Stimulated activated CD8-positive, alpha-beta memory T cell treated with anti-CD3 and anti-CD28 coated beads, Interleukin-7, amount 100 ng/mL, for 24 hours (primary cell): ENCODE measurements at places on chromosomes 1 and 21.
A peak's percentile ranks its signal among the peaks of the same experiment; 100 is the strongest.

GRCh38 chr1:193181985-193182384, 4.4 kb downstream of the B3GALT2 start:
- no peak for DNase-seq

- no peak for DNase-seq
Measured at GRCh38 chr21:39669976-39670661, 57.4 kb downstream of the B3GALT5 start.

GRCh38 chr1:9319789-9320519, 27.3 kb downstream of the SPSB1 start:
- no peak for DNase-seq

GRCh38 chr1:85615586-85616363, 35.2 kb downstream of the CCN1 start:
- DNase-seq = no peak

- peak; percentile 9 for DNase-seq
Measured at GRCh38 chr1:35030756-35031446, 844 bp downstream of the ZMYM6 start.

- no peak for DNase-seq
Measured at GRCh38 chr1:86701731-86702130, 2.6 kb upstream of the SH3GLB1 start.

- DNase-seq = no peak
Measured at GRCh38 chr1:178038372-178038771, 55.5 kb upstream of the RASAL2 start.

- no peak for DNase-seq
Measured at GRCh38 chr1:46606255-46606965, 2.3 kb upstream of the MKNK1 start.

GRCh38 chr1:230849451-230850224, 18.7 kb downstream of the C1orf198 start:
- no peak for DNase-seq

GRCh38 chr1:59453297-59453968, 156.5 kb downstream of the FGGY start:
- DNase-seq = no peak

DNA sequence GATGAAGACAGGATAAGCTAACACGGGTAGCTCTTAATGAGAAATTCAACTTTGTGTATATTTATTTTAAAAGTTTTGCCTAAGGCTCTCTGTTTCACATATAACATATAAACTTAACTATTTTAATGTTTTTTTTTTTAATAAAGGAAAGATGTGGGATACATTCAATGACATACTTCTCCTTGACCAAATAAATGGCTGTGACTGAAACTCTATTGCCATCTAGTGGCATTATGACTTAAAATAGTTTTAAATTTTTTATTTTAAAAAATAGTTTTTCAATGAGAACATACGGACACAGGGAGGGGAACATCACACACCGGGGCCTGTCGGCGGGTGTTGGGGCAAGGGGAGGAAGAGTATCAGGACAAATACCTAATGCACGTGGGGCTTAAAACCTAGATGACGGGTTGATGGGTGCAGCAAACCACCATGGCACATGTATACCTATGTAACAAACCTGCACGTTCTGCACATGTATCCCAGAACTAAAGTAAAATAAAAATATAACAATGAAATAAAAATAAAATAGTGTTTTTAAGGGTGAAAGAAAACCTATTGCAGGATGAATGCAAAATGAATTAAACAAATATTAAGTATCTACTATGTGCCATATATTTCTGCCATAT, 83.4 kb downstream of the LYST start:
- no peak for DNase-seq

- DNase-seq = no peak
Measured at GRCh38 chr1:183693521-183693920, 40.4 kb upstream of the APOBEC4 start.

DNA sequence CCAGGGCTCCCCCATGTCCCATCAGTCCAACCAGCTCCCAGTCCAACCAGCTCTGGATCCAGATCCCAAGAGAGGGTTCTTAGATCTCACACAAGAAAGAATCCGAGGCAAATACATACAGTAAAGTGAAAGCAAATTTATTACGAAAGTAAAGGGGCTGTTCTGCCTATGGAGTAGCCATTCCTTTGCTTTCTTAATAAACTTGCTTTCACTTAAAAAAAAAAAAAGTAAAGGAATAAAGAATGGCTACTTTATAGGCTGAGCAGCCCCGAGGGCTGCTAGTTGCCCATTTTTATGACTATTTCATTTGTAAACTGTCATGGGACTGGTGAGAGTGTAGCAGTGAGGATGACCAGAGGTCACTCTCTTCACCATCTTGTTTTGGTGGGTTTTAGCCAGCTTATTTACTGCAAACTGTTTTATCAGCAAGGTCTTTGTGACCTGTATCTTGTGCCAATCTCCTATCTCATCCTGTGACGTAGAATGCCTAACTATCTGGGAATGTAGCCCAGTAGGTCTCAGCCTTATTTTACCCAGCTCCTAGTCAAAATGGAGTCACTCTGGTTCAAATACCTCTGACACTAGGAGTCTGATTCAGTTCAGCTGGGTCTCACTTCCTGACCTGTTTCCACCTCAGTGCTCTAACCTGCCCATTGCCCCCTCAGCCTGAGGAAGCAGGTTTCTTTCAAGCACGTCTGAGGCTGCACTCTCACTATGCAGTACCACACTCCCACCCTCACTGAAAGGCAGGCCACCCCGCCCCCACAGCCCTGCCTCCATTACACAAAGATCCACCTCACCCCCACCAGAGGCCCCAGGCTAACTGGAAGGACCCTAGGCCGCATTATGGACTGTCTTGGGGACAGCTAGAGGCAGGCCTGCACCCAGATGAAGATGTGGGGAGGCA, 26.5 kb upstream of the ATP2B4 start:
- DNase-seq = no peak

DNA sequence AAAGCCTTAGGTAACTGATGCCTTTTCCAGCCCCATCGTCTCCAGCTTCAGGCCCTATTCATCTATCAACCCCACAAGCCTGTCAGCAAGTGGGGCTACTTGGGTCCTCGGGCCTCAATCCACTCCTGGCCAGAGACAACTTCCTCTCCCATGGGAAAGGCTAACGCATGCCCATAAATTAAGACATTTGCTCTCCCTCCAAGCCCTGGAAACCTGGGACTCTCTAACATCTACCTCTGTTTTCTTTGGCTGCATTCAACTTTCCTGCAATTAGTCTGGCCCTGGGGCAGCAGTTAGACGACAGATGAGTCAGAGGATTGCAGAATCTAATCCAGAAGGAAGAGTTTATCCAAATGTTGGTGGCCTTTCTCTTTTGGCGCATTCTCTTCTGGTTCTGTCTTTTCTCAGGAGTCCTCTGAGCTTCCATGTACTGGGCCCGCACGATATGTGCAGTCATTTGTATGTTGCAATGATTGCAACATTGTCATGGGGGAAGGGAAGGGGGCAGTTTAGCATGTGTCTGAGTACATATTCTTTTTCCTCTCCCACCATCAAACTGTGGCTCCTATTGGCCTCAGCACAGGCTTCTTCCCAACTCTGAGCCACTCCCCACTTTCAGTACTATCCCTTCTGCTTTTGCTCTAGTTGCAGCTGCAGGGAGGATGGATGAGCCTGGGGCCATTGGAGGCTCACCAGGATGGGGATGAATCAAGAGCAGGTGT, 54.4 kb downstream of the NAV1 start:
- DNase-seq = no peak

DNA sequence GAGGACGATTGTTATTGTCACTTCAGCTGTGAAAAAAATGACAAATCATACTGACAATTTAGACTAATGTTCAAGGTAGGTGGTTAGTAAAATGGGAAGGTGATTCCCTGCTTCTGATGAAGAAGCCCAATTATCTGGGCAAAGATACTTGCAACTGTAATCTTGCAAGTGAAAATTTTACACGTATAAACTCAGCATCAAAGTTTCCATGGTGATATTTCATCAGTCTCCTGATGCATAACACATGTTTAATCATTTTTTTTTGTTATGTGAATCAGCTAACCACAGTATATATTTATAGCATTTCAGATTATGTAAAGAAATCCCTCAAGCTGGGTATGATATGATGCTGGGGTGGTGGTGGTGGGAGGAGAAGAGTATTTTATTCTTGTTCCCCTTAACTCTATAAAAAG, 16.4 kb upstream of the KCNK1 start:
- DNase-seq = no peak

- DNase-seq = no peak
Measured at GRCh38 chr1:222784916-222785315, 29.9 kb upstream of the DISP1 start.

- no peak for DNase-seq
Measured at GRCh38 chr1:175564119-175564518, 179.3 kb downstream of the TNR start.

DNA sequence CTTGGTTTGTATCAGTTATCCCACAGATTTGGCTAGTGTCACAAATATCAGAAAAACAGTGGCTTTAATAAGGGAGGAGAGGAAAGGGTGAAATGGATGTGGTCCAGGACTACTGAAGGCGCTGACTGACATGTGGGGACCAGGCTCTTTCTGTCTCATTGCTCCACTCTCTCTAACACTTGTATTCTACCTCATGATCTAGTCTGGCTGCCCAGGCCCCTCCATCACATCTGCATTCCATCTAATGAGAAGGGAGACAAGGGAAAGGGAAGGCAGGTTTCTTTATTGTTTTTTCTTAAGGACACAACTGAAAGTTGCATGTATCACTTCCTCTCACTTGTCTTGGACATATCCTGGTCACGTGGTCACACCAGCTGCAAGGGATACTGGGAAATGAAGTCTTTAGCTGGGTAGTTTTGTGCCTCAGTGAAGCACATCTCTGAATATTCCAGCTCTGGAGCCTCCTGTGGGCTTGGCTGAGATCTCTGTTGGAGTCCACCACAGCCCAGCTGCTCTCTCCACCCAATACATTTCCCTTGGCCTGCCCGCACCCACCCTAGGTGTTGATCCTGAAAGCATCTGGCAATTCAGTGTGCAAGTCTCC, 42.0 kb upstream of the PADI2 start:
- DNase-seq = no peak

GRCh38 chr1:33074193-33074945, 6.6 kb upstream of the AZIN2 start:
- no peak for DNase-seq

DNA sequence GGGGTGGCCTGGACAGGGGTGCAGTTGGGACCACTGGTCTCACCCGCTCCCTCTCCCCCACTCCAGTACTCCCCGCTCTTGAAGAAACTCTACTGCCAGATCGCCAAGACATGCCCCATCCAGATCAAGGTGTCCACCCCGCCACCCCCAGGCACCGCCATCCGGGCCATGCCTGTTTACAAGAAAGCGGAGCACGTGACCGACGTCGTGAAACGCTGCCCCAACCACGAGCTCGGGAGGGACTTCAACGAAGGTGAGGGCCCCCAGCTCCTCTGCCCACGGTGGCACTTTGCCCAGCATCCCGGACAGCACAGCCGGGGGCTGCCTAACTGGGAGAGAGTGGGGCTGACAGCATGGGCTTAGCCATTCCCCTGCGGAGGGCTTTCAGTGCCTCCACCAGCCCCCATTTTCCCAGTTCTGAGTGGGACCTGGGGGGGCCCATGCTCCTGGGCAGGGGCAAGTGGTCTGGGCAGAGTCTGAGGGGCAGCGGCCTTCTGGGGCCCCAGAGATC, 30.2 kb upstream of the CCDC27 start:
- DNase-seq = no peak

DNA sequence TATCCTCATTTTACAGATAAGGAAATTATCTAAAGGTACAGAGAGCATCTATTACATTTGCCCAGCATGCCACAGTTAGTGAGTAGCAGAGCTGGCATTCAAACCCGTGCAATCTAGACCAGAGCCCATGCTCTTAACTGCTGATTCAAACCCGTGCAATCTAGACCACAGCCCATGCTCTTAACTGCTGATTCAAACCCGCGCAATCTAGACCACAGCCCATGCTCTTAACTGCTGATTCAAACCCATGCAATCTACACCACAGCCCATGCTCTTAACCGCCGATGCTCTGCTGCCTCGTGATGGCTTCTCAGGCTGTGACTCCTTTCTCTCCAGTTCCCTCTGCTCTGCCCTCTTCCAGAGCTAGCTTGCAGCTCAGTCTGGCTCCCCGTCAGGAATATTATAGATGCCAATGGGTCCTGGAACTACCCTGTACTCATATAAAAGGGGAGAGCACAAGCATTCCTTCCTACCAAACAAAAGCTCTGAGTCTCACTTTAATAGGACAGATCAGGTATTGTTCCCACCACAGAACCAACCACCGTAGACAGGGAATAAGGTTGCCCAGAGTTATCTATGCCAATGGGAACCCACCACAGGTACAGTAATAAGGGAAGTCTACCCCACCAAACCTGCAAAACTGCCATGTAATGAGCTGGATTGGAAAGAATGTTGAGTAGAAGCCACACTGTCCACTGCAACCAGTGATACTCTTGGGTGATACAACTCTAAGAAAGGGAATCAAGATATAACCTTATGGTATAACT, 78.4 kb downstream of the SMYD3 start:
- peak; percentile 19 for DNase-seq

DNA sequence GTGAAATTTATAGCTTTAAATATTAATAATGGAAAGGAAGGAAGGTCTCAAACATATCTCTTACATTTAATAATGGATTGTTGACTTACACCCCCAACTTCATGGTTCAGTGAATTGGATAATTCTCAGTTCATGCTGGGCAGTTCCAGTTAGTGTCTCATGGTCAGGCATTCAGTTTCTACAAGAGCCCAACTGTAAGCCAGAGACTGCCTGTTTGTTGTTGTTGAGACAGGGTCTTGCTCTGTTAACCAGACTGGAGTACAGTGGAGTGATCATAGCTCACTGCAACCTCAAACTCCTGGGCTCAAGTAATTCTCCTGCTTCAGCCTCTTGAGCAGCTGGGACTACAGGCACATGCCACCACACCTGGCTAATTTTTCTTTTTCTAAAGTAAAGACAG, 5.0 kb upstream of the DMAP1 start:
- DNase-seq = no peak

GRCh38 chr1:218485241-218485928, 140.2 kb downstream of the TGFB2 start:
- no peak for DNase-seq

DNA sequence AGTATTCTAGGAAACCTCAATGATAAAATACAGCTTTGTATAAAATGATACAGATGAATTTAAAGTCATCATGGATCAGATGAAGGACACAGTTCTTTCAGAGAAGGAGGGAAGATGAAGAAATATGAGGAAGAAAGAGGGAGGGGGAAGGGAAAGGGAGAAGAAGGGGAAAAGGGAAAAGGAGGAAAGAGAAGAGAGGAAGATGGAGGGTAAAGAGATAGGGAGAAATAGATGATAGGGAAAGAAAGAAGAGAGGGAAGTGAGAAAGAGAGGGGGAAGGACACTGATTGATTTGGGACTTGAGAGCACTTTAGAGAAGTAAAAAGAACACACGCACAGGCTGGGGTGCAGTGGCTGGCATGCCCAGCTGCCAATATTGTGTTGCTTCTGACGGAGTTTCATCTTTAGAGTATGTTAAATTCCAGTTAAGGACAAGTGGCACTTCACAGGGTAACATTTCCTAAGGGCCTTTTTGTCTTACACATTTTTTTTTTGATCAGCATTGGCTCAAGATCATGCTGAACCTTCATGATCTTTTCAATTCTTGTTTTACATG, 235.9 kb upstream of the DMRTA2 start:
- no peak for DNase-seq
